ENCODE measurements at places on chromosomes 5 and 9.

GRCh38 chr5:34412736-34413135 is 243.4 kb upstream of the RAI14 start:
- peak; percentile 57 for DNase-seq

GRCh38 chr5:101385276-101385675 is 482.2 kb upstream of the ST8SIA4 start:
- DNase-seq: no peak

GRCh38 chr5:97067296-97067850 is 75.0 kb downstream of the LIX1 start:
- no peak for DNase-seq

DNA sequence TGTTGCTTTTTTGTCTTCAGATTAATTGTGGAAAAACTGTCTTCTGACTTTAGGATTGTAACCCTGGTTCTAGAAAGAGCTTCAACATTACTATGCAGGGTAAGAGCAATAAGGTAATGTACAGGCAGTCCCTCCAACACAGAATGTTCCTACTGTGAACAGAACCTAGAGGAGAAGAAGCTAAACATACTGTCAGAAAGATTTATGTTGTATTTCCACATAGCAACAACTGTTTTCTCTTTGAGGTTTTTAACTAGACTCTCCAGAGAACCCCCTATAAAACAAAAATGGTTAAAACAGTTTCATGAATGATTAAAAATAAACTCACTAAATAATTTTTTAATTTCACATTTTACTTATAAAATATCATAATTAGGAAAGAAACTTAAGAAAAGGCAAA is 64.3 kb upstream of the NAA35 start:
- no peak for DNase-seq

DNA sequence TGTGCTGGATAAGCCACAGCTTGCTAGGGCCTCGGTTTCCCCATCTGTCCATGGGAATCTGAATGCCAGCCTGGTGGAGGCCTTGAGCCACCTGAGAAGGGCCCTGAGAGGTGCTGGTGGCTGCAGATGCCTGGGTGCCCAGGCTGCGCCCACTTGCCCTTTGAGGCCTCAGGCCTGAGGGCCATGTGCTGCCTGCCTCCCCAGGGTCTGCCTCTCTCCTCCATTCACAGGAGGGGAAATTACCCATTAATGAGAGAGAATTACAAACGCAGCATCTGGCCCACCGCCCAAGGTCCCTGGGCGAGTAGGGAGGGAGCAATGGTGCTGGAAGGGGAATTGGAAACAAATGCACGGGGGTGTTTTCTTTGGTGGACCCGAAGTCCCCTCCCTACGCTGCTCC is 59.6 kb downstream of the BARX1 start:
- no peak for DNase-seq

DNA sequence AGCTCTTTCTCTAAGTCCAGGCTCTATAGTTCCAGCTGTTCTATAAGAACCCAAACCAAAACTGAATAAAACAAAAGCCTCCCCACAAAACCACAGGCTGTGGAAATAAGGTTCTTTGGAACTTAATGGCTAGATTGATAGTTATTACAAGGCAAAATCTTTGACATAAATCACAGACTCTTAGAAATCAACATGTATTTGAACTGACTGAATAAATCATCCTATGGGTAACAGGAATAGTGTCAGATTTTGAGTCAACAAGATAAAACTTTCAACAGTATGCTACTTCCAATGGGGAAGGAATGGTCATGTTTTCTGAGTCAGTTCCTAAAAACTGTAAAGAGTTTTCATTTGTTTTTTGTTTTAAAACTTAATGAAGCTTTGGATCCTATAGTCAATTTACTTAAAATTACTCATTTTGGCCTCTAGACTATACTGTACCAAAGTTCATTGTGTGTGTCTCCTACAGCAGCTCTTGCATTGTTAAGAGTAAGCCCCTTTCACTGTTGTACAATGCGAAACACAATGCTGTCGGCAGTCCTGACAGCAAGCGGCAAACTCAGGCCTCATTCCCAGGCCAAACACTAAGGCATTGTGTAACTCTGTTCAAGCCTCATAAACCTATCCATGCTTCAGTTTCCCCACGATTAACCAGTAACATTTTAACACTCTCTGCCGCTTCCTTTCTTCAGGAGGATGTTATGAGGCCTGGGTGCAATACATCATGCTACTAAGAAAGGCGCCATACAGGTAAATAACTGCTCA is 134.1 kb downstream of the ARL15 start:
- no peak for DNase-seq

- DNase-seq: peak; percentile 94
These were observed 95.8 kb downstream of the PLCXD3 start for GRCh38 chr5:41414598-41414997.

DNA sequence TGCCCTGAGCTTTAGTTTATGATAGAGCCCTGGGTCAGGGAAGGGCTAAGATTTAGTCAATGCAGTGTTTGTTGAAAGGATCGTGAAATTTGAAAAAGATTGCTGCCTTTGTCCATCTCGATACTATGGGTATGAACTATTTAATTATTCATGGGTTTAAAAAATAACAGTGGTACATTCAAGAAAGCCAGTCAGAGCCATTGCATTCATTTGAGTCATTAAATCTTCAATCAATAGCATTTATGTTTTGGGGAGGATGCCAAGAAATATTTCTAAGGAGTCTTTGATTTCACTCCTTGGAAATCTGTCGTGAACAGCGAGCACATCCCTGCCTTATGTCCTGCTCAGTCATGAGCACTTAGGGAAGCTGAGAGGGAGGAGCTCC is 54.4 kb upstream of the LRRTM2 start:
- no peak for DNase-seq

DNA sequence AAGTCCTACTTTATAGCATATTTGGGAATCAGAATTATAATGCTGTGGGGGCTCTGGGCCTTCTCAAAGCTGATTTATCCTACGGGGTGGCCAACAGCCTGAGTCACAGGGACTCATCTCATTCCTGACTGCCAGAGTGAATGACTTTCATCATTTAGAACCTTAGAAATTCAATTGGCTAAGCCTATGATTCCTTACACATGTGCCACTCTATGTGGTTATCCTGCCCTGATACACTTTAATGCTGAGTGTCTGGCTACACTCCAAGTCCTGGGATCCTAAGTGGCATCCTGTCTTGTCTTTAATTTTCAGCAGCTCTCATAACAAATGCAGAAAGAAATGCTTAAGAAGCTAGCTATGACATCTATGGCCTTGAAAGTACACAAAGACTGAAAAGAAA is 75.2 kb upstream of the FREM1 start:
- DNase-seq: no peak

GRCh38 chr5:151686674-151687407 is at the start of gene SPARC:
SPARC (minus strand) TSS chr5:151686915; CDS start chr5:151676188, 10,727 bp downstream.
- peak; percentile 83 for DNase-seq

DNA sequence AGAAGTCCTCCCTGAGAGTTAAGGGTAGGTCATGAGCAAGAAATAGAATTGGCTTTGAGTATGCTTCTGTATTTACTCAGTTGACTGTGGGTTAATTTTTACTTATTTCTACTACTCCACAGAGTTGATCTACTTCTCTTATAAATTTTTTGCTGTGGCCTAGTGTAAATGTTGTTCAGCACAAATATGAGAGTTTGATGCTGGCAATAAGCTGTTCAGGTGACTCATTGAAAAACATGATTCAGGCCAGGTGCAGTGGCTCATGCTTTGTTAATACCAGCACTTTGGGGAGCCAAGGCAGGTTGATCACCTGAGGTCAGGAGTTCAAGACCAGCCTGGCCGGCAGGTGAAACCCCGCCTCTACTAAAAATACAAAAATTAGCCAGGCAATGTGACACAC is 4.5 kb upstream of the CDK7 start:
- no peak for DNase-seq

DNA sequence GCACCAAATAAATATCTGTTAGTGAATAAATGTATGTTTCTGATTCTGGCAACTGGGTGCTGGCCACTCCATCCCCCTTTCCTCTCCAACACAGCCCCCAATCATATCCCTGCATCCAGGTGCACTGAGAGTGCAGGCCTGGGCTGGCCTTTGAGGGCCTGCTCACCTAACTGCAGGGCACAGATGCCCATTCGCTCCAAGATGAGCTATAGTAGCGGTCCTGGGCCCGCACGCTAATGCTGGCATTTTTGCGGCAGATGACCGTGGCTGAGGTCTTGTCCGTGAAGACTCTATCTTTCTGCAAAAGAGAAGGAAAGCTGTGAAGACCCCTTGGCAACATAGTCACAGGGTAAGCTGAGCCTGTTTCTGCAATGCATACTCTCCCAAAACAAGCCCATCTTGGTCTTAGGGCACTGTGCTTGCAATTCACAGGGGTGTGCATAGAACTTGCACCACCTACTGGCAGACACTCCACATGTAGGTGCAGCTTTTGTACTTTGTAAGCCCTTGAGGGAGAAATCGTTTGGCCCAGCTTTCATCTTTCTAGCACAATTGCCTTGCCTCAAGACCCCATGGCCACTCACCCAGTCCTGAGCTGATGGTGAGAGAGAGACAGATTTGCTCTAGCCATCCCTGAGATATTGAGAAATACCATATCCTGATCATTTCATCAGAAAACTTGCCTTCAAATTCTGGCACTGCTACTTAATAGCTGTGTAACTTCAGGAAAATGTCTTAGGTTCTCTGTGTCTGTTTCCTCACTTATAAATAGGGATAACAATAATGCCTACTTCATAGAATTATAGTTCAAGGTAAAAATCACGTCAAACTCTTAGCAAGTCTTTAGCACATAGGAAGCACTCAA is 13.5 kb downstream of the IL12B start:
- no peak for DNase-seq

DNA sequence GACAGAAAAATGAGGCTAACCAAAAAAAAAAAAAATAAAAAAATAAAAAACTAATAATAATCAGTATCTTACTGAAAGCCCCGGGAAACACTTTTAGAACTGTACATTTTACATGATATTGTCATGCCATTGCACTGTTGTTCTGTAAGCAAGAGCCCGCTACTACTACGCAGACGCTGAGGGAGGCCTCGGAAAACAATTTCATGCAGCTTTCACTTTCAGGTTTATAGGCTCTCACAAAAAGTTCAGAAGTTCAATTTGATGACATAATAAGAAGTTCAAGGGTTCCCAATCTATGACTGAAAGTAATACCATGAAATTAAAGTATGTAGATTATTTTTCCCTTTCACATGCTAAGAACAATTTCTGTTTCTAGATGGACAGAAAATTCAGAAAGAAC is 318.3 kb upstream of the ITGA1 start:
- DNase-seq: no peak

GRCh38 chr9:98908897-98909634 is 34.6 kb upstream of the COL15A1 start:
- DNase-seq: no peak

DNA sequence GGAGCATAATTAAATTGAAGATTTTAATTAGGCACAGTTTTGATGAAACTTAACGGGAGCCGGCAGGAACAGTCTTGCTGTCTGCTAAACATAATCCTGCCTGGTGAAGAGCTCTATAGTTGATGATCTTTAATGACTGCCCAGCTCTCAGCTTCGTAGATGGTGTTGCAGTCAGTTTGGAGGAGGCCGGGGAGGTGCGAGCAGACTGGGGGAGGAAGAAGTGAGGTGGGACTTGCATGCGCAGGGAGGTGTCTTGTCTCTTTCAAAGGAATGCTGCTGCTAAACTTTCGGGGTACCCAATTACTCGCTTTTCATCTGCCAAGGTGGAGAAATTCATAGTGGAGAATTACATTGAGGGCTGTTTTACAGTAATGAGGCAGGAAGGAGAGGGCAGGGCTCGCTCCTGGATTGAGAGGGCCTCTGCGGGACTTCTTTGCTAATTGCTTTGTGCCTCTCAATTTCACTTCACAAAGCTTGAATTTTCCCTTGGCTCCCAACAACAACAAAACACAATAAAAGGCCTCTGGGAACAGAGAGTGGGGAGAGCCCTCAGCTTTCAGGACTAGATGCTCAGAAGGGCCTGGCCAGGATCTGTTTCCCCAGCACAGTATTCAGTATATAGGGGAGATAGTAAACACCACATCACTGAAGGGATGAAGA is 257.9 kb upstream of the ADRA1B start:
- no peak for DNase-seq

- DNase-seq: no peak
These were observed 90.8 kb downstream of the TLE4 start for GRCh38 chr9:79662537-79662956.

DNA sequence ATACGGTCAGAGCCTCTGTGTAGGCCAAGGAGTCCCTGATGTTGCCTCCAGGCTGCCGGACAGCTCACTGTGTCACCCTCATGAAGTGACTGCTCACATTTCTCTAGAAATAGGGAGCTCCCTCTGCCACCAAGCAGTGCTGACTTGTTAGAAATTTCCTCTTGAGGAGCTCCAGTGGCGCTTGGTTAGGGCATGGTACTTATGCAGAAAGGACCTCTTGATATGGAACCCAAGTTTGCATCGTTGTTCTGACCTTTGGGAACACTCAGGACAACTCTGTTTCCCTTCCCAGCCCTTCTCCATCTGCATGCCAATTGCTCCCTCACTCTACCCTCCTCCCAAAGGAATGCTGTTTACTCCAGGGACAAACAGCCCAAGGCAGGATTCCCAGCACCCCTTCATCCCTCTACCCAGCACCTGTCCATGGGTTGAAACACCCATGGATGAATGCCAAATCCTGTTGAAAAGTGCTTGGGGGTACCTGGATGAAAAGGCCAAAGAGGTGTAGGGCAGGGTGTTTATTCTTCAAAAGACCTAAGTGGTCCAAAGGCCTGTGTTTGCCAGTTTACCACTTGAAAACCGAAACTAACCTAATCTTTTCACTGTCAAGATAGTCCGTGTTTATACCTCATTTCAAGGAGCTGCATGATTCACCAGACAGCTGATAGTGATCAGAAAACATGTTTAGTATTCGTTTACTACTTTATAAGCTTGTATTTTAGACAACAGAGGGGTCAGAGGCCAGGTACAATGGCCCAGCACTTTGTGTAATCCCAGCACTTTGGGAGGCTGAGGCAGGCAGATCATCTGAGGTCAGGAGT is 51.1 kb downstream of the KLF4 start:
- DNase-seq: no peak

- no peak for DNase-seq
These were observed 59.1 kb downstream of the HMHB1 start for GRCh38 chr5:143870871-143871632.

- DNase-seq: peak; percentile 92
These were observed 94.0 kb upstream of the DNAH5 start for GRCh38 chr5:14038341-14038959.

DNA sequence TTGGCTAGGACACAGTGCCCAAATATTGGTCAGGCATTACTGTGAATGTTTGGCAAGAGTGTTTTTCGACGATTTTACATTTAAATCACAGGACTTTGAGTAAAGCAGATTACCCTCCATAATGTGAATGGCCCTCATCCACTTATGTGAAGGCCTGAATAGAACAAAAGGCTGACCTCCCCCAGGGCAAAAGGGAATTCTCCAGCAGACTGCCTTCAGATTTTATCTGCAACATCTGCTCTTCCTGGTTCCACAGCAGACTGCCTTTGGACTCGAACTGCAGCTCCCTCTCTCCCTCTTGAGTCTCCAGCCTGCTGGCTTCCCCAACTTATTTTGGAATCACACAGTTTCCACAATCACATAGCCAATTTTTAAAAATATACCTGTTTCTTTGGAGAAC is 7.1 kb upstream of the TMEM215 start:
- DNase-seq: no peak

DNA sequence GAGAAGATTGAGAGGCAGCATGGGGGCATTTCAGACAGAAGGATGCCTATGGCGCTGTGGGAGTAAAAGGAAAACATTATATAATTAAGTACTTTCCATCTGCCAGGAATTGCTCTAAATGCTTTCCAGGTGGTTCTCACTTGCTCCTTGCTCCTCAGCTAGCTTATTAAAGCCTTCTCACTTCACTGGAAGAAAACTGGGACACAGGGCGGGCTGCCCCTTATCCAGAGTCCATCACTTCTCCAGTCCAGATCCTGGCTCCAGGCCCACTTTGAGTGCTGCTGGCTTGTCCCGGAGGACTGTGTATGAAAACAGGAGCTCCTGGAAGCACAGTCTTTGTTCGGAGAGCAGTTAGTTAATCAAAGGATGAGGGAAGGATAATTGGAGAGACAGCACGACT is 409.9 kb upstream of the ADAMTS16 start:
- no peak for DNase-seq

All from non-pigmented ciliary epithelial cell (primary cell).